ENCODE measurements at places on chromosomes 2 and 18. TPM values are rescaled to one million over a fixed set of nuclear protein-coding genes. Genes with fewer than 3 reads are reported as not detected.

Gene CPLX4
- not detected for total RNA-seq

Gene TTN
- 0.49 TPM for total RNA-seq

Gene GCG
- not detected for total RNA-seq

Gene ARL4C
- 8.3 TPM for total RNA-seq

Gene ARMC9
- 19.3 TPM for total RNA-seq

Gene CRYBA2
- total RNA-seq: not detected

Gene TMEFF2
- 0.12 TPM for total RNA-seq

Gene UPP2
- not detected for total RNA-seq

Gene CKAP2L
- total RNA-seq: 25.2 TPM
